ENCODE measurements at places on chromosomes 6 and 20. TPM values are rescaled to one million over a fixed set of nuclear protein-coding genes. Genes with fewer than 3 reads are reported as not detected.

The SHLD1 gene
- 1.9 TPM for total RNA-seq

- no peak for DNase-seq
- no peak overlapping the region for H3K4me3 ChIP-seq
- H3K36me3 ChIP-seq, result no peaks in the 10 kb centered on the region
- H3K27ac ChIP-seq, result no peak overlapping the region
- no peaks in the 10 kb centered on the region for H3K27me3 ChIP-seq
Observed at GRCh38 chr6:324116-324728, 31.9 kb downstream of the DUSP22 start.

- no peaks in the 10 kb centered on the region for H3K36me3 ChIP-seq
- peaks cover 41% of the 10 kb centered on the region for H3K27me3 ChIP-seq
- H3K4me1 ChIP-seq, result no peaks in the 10 kb centered on the region
- H3K4me3 ChIP-seq, result peak overlapping the region; percentile 40
- no peak for DNase-seq
Observed at GRCh38 chr20:19211661-19212468, 577 bp upstream of the SLC24A3 start.

The C6orf132 gene
- total RNA-seq, result 85.8 TPM

DNA sequence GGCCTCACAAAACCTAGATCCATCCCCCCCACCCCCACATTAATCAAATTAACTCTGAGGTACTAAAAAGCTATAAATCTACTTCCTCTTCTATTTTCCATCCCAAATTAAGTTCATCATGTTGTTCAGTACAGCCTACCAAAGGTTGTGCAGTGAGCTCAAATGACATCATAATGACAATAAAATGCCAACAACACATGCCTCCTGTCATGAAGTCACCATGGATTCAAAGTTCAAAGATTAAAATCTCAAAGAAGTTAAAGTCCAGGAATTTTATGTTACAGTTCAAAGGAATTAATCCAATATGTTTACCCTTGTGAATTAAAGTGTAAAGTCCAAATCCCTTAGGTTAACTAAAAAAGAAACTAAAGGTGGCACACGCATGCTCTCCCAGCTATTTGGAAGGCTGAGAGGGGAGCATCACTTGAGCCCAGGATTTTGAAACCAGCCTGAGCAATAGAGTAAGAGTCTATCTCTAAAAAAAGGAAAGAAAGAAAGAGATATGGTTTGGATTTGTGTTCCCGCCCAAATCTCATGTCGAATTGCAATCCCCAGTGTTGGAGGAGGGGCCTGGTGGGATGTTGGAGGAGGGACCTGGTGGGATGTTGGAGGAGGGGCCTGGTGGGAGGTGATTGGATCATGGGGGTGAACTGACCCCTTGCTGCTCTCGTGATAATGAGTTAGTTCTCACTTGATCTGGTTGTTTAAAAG lies 25.7 kb upstream of the SIRT5 start:
- H3K4me1 ChIP-seq, result no peaks in the 10 kb centered on the region
- no peak for DNase-seq
- no peaks in the 10 kb centered on the region for H3K36me3 ChIP-seq
- H3K27ac ChIP-seq, result no peak overlapping the region
- no peak overlapping the region for H3K4me3 ChIP-seq
